Hematopoietic multipotent progenitor cell treated with erythropoietin and hydrocortisone succinate and interleukin-3 and kit ligand, for 17 days (in vitro differentiated cells): ENCODE measurements at places on chromosomes 12 and 14.

GRCh38 chr14:99462210-99462609 is 18.4 kb downstream of the SETD3 start:
- DNase-seq: no peak

DNA sequence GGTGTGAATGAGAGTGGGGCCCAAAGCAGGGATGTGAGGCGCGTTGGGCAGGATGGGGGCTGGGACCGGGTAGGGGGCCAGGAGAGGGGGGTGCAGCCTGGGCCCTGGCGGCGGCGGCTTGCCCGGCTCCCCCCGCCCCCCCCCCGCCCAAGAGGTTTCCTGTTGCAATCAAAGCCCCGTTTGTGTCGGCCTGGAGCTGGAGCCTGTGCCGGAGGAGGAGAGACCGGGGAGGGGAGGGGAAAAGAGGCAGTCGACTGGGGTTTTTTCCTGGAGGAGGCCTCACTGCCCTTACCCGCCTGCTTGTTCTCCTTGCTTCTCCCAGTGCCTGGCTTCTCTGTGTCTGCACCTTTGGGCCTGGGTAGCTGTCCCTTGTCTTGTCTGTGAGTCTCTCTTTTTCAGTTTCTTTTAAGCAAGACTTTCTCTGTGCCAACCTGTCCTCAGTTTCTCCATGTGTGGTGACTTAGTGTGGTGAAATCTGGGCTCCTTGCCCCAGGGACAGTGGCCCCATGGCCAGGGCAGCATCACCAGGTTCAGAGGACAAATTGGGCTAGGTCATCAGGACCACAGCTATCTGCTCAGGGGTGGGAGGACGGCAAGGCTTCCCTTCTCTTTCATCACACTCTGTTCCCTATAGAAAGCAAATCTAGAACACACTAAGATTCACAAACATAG is 8.5 kb downstream of the RARG start:
- DNase-seq: no peak

GRCh38 chr12:3545121-3545796 is 54.3 kb downstream of the PRMT8 start:
- DNase-seq: no peak

DNA sequence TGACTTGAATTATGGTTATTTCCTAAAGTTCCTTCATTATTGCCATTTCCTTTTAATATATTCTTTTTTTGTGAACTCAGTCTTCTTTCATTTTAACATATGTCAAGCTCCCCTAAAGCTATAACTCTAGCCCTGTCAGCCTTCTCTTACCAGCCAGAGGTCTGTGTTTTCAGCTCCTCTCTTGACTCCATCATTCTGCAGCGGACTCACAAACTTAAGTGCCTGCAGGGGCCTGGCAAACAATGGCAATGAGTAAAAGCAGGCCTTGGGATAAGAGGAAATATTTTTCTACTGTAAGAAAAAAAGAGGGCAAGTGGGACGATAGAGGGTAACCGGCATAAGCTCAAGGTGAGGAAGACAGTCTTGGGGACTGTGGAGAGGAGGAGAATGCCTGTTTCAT is 424.5 kb upstream of the RGS6 start:
- no peak for DNase-seq

- no peak for DNase-seq
Measured at GRCh38 chr14:49774106-49774505, 6.2 kb downstream of the KLHDC2 start.

DNA sequence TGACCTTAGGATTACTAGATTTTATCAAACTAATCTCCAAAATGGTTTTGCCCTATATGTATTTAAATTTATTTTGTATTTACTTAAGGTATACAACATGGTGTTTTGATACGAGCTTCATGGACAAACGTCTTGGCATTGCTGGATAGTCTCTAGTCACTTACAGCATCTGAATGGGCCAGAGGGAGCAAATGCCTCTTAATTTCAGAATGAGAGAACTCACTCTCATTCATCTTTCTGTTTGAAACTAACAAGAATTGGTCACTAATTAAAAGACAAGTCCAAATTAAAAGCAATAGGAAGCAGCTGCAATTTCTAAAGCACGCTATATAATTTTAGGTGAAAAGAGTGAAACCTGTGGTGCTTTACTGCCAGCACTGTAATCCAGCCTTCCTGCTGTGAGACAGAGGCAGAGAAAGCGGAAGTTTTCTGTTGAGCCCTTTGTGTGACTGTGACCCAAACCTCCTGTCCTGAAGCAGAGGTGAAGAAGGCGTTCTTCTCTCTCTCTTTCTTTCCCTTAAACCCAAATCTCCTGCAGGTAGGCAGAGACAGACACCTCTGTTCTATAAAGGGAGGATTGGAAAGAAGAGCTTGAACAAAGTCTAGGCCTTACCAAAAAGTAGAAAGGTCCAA is 184.6 kb upstream of the NAV3 start:
- no peak for DNase-seq

DNA sequence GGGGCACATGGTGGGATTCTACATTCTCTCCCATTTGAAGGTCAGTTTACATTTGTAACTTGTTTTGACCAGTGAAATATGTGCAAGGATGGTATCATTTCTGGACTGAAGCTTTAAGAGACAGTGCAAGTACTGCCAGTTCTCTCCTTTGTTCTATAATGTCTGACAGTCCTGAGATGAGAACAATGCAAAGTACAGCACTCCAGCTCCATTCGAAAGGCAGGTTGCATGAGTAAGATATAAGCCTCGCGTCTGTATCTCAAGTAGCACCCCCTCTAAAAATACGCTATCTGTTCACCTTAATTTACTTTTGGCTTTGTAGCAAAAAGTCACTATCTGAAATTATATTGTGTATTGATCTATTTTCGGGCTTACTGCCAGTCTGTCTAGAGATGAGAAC is 1122.2 kb upstream of the TMEM132C start:
- DNase-seq: no peak

GRCh38 chr12:117590386-117590785 is 229.0 kb upstream of the NOS1 start:
- no peak for DNase-seq

GRCh38 chr12:111780615-111781014 is 13.9 kb downstream of the ALDH2 start:
- DNase-seq: no peak

DNA sequence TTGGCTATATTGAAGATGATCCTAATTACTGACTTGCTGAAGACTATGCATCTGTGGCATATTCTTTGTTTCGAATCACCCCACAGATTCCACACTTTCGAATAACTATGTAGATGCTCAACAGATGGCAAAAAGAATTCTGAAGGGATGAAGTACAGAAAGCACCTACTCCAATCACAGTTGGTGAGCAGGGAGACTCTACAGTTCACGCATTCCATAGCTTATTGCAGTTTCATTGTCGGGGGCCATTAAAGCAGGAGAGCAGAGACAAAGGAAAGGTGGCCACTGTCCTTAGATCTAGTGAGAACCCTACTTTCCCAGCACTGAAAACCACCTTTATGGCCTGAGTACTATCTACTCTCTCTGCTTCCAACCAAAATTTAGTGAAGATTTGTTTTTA is 191.9 kb downstream of the STXBP6 start:
- no peak for DNase-seq

- no peak for DNase-seq
Measured at GRCh38 chr12:102343361-102344121, 136.8 kb downstream of the IGF1 start.

GRCh38 chr12:100820314-100820713 is 25.7 kb downstream of the ANO4 start:
- DNase-seq: no peak

- no peak for DNase-seq
Measured at GRCh38 chr14:37320106-37320505, 122.4 kb downstream of the MIPOL1 start.

DNA sequence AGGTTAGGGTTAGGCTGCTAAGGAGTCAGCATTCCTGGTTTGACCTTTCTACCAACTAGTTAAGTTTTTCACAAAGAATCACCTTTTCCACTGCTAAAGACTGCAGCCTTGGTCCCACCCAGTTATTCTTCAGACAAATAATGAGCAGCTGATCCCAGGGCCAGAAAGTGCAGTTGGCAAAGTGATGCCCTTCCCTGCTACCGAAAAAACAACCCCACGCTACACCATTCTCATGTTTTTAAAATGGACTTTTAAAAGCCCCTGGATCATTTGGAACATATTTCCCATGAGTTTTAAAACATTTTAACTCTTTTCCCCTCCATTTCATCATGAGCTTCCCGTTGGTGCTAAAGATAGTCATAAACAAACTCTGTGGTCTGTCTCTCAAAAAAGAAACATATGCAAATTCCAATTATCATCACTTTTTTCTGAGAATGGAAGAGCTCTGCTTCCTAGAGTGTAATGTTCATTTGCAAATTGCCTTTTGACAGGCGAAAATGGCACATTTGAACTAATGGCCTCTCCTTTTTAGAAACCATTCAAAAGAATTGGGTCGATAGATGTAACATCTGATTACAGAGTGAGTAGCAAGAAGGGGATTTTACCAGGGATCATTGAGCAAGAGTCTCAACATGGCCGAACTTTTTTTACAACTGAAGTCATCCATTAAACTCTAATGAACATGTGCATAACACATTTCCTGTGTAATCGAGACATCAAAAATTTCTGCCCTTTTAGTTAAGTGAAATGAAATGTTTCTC is 129.3 kb upstream of the RAP1B start:
- no peak for DNase-seq

GRCh38 chr12:95318071-95318545 is 100.5 kb downstream of the VEZT start:
- no peak for DNase-seq

DNA sequence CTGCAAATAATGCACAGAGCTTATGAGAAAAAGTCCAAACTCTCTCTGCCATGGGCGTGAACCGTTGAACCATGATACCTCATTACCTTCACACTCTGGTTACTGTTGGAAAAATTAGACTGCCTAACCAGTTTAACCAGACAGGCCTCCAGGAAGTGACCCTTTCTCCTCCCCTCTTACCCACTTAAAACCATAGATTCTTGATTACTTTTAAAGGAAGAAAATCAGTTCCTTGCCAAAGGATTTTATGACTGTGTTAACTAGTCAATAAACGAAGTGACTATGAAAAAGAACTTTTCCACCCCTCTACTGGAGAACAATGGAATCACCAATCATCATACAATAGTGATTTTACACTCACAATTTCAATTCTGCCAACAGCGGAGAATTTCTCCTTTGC is 254.0 kb upstream of the ATP2B1 start:
- DNase-seq: no peak

DNA sequence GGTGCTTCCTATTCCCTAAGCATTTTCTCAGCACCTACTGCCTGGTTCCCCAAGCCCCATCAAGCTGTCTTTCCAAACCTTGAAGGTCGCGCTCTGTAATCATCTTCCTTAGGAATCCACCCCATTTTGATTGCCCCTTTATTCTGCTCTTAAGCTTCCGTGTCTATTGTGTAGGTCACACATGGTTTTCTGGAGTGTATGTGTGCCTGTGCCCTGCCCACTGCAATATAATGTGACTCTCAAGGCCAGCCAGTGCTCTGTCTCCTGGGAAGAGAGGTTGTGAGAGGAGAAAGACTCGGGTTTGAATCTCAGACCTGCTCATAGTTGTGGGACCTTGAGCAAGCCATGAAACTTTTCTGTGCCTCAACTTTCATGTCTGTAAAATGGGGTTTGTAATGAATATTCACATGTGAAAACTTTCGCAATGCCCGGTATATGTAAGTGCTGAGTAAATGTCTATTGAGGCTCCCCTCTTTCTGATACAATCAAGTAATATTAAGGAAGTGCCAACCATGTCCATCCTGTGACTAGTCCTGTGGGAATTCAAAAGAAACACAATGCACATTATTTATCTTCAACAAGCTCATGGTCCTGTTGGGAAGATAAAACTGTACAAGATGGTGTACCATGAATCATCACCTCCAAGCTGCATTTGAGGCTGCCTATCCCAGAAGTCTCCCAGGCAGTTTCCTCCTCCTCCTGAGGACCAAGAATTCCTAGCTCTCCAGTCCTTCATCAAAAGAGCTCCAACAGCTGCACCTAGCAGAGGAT is 774 bp upstream of the KRT75 start:
- no peak for DNase-seq

DNA sequence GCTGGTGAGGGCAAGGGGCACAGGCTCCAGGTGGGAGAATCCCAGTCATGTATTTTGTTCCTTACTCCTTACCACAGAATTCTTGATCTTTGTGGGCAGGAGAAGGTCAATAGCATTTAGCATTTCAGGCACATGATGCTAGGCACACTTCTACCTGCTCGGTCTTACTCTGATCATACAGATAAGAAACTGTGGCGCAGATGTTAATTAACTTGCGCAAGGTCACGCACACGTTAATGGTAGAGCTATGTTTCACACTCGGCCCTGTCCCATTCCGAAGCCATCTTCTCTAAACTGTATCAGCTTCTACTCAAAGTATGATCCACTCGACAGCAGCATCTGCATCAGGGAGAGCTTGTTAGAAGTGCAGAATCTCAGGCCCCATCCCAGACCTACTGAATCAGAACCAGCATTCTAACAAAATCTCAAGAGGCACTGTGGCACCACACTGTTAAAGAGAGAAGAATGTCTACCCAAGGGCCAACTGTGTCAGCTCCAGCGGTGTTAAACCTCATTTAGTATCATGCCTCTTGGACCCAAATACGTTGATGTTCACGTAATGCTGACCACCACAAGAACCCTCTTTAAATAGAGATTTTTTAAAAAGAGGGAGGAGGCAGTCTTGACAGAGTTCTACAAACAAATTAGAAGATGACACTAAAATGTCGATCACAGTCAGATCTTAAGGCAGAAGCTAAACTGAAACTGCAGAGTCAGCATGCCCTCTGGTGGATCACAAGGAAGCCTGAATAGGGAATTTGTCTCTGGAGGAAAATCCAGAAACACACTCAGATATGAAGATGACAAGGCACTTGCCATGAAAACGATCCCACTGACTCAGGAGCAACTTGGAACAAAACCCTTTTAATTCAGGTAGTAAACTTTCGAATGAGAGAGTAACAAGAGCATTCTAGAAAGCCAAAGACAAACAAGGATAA is 7.3 kb downstream of the STXBP6 start:
- no peak for DNase-seq

- no peak for DNase-seq
Measured at GRCh38 chr14:50800032-50800431, 30.9 kb downstream of the NIN start.

DNA sequence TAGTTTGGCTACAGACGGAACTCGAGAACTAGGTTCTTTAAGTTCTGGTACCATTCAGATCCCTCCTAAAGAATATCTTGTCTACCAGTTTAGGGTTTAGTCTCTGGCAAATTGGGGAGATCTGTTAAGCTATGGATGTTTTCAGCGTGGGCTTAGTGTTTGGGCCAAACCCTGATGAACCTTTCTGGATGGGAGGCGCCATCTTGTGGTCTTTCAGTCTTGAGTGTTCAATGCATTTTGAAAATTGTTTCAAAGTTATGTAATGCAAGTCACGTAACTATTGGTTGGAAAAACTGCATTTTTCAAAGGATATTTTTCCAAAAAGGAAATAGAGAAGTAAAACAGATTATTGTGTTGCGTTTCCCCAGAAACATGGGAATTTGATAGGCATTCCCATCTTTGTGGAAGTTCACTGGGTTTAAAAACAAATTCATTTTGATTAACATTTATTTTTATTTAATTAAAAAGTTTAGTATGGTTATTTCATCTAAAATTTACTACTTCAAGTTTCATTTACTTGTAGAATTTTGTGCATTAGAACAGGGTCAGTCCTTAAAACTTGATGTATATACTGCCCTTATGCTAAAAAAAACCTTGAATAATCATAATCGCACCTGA is 169.0 kb downstream of the PRIMA1 start:
- DNase-seq: peak; percentile 19
